ENCODE measurements at places on chromosomes 13 and 19.
A peak's percentile ranks its signal among the peaks of the same experiment; 100 is the strongest.

DNA sequence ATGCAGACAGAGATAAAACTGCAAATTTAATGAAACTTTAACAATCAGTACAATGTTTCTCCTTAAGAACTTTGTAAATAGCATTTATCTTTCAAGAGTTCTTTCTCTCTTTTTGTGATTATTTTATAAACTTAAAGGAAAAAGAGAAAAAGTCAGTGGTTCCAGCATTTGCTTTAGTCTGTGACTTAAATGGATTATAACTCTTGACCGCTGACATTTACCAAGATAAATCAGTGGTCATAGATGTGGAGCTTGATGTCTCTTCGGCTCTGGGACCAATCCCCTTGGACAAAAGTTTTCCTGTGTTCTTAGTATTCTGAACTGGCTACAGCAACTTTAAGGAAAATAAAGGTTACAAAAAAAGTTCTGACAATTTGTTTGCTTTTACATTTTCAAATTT lies 162.6 kb downstream of the TM9SF2 start:
- no peak for DNase-seq

GRCh38 chr19:18645035-18645511 lies 8.2 kb downstream of the KLHL26 start:
- DNase-seq: peak; percentile 75

GRCh38 chr13:110150384-110151101 lies 156.4 kb downstream of the COL4A1 start:
- DNase-seq: no peak

DNA sequence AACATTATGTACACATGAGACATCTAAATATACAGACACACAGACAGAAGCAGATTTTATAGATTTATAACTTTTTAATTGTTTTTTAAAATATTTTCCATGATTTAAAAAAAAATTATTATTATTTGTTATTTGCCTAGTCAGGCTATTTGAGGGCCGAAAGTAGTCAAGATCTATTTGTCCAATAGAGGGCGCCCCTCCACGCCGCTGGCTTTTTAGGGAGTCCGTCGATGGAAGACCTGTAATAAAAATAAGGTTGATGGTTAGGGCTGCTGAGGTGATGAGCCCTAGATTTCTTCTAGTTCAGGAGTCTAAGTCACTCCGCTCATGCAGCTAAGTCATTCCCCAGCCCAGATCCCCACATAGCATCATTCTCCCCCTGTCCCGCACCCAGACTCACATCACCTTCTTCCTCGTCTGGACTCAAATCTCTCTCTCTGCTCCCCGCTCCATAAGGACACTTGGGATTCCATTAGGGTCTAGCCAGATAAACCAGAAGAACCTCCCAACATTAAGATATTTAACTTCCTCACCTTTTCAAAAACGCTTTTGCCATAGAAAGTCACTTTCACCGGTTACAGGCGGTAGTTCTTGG lies 33.9 kb upstream of the CEACAM21 start:
- peak; percentile 19 for DNase-seq

- DNase-seq: peak; percentile 93
Observed at GRCh38 chr19:1113030-1113985, 9.5 kb downstream of the GPX4 start.

DNA sequence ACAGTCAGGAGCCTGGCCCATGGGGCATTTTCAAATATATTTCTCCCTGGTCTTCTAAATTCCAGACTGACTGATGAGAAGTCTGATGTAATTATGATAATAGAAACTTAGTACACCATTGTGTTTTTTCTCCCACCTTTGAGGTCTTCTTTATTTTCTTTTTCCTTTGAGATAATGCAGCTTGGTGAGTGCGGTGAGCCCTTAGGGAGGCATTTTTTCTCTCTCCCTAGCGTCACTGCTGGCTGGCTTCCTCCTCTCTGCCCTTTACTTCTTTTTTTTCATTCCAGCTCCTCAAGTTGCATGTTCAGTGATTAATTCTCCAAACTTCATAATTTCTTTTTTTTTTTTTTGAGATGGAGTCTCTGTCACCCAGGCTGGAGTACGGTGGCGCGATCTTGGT lies 12.8 kb upstream of the CDC42EP5 start:
- DNase-seq: no peak

DNA sequence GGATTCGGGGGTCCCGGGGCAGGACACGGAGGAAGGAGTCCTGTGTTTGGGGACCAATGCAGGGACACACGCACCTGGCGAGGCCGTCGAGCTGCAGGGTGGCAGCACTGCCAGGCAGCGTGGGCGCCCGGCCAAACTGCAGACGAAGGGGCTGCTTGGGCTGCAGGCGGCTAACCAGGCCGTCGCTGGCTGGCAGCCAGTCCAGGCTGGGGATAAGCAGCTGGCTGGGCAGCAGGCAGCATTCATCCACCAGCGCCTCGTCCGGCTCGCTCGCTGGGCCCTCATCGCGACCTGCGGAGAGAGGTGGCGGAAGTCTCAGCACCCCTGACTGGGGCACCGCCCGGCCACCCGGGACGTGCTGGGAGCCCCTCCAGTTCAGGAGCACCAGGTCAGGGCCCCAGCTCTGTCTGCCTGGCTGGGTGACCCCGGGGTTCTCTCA lies 11.5 kb downstream of the CFD start:
- DNase-seq: no peak

- DNase-seq: no peak
Observed at GRCh38 chr13:27044837-27045570, 126.6 kb downstream of the USP12 start.

GRCh38 chr13:42569576-42570344 lies 4.2 kb upstream of the TNFSF11 start:
- DNase-seq: no peak

- DNase-seq: no peak
Observed at GRCh38 chr19:13885826-13886365, 9.0 kb downstream of the NANOS3 start.

- DNase-seq: no peak
Observed at GRCh38 chr13:20217168-20217567, 15.0 kb downstream of the GJB6 start.

GRCh38 chr19:44582581-44583265 lies 30.6 kb upstream of the IGSF23 start:
- DNase-seq: no peak

DNA sequence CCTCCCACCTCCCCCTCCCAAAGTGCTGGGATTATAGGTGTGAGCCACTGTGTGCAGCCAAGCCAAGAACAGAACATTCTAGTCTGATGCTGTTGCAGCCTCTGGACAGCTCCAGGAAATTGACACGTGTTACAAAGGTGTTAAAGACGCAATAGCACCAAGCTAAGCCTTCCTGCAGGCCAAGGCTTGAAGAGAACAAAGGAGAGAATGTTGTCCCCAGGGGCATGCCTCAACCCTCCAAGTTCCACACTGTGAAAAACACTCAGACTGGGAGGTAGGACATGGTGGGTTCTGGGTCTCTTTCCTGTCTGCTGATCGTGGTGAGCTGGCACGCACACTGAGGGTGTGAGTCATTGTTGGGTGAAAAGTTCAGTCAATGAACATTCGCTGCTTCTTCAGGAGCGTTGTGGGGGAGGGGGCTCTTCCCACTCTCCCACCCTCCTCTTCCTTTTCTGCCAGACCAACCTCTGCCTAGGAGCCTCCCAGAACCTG lies 5.3 kb upstream of the PTPRS start:
- no peak for DNase-seq

DNA sequence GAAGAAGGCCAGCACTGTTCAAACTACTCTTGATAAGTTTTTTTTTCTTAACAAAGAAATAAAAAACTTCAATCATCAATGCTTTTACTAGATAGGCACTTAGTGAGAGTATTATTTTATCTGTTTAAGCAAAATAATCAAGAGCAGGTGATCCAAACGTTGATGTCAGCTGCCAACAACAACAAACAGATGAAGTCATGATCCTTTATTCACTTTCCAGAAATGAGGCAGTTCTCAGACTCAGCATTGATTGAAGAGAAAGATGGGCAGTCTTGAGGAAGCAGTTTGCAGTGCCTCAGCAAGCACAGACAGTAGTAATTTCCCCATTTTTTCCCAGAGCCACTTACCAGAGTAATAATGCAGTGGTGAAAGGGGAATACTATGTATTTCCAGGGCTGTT lies 38.4 kb upstream of the CSNK1A1L start:
- no peak for DNase-seq

- DNase-seq: no peak
Observed at GRCh38 chr13:33073338-33073737, 57.1 kb downstream of the KL start.

DNA sequence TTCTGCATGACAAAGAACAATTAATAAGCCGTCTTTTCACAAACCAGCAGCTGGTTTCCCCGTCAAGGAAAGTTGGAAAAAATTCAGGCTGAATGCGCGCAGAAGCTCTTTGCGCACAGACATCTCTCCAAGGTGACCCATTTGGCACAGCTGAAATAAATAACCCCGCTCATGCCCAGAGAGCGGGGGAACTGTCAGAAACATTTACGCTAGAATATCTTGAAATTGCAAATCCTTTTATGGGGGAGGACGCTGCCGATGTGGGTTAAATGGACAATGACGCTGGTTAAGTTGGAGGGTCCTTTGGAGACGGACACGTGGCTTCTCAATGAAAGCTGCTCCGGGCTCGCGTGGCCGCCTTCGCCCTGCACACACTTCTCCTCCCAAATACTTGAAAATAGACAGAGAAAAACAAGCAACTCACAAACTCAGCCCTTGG lies 30.6 kb downstream of the GSX1 start:
- DNase-seq: no peak

DNA sequence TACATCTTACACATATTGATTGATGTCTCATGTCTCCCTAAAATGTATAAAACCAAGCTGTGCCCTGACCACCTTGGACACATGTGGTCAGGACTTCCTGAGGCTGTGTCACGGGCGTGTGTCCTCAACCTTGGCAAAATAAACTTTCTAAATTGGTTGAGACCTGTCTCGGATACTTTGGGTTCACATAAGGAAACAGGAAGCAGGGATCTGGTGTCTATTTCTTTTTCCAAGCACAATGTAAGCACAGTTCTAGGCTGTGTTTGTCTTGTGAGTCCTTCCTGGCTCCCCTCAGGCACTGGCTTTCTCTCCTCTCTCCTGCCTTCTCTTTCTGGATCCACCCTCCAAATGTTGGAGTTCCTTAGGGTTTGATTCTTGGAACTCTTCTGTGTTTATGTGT lies 27.6 kb upstream of the TPT1 start:
- no peak for DNase-seq

DNA sequence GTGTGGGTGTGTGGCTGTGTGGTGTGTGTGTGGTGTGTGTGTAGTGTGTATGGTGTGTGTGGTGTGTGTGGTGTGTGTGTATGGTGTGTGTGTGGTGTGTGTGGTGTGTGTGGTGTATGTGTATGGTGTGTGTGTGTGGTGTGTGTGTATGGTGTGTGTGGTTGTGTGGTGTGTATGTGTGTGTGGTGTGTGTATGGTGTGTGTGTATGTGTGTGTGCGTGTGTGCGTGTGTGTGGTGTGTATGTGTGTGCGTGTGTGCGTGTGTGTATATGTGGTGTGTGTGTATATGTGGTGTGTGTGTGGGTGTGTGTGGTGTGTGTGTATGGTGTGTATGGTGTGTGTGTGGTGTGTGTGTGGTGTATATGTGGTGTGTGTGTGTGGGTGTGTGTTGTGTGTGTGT lies 8.1 kb downstream of the SHISA7 start:
- DNase-seq: no peak

- DNase-seq: no peak
Observed at GRCh38 chr19:1668486-1669270, 16.3 kb upstream of the TCF3 start.

GRCh38 chr13:83634601-83635000 lies 247.7 kb downstream of the SLITRK1 start:
- DNase-seq: peak; percentile 92

DNA sequence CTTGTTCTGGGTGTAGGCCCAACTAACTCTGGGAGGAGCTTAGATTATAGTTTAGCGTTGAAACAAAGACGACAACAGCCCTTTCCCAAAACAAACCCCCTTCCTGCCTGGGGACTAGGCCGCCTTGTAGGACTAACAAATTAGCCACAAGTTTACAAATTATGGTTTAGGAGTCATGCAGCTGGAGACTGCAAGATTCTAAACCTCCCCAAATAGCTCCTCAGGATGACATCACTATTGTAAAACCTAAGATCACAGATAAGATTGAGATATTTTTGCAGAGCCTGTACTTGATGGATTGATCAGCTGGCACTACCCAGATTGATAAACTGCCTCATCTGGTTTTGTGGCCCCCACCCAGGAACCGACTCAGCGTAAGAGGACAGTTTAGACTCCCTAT lies 2.3 kb upstream of the SLC25A15 start:
- no peak for DNase-seq

DNA sequence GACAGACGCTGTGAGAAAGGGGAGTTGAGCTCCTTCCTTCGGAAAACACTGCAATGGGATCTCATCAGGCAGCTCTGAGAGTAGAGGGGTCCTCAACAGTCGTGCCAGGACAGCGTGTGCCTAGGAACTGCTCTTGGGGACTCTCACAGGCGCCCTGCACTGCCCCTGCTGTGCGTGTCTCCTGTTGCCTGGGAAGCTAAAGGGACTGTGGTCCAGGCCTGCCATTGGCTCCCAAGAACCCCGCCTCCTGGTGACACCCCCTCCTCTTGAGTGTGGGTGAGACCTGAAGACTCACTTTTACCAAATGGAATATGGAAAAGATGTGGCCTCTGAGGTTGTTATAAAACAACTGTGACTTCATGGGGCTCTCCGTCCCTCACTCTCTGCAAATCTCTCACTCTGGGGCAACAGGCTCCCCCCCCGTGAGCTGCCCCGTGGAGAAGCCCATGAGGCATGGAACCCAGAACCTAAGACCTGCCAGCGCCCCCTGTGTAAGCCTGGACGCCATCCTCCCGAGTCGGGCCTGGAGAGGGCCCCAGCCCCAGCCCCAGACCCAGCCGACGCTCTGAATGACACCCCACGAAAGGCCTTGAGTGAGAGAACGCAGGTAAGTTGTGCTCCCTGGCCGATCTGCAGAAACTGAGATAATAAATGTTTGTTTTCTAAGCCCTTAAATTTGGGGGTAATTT lies 302.7 kb downstream of the FGF9 start:
- no peak for DNase-seq

DNA sequence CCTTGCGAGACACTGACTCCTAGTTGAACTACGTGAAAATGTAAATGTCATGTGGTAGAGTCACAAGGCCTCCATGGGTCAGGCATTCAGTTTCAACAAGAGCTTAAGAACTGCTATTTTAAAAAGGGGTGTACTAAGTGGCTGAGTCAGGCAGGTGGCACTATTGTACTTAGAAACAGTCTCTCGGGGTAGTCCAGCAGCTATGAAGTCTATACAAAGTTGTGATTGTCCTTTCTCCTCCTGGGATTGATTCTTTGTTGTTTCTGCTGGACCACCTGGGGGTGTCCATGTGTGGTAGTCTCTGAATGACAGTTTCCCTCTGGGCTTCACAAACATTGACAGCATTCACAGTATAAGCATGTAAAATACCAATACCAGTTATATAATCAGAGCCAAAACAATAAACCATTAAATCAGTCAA lies 33.0 kb downstream of the UGGT2 start:
- DNase-seq: peak; percentile 74

GRCh38 chr19:29484876-29485275 lies 40.9 kb upstream of the VSTM2B start:
- DNase-seq: no peak

GRCh38 chr13:47999973-48000372 lies 1.1 kb downstream of the SUCLA2 start:
- DNase-seq: no peak
